ENCODE measurements at places on chromosomes 6 and 20. TPM values are rescaled to one million over a fixed set of nuclear protein-coding genes. Genes with fewer than 3 reads are reported as not detected.

Gene ULBP2
- total RNA-seq: 6.6 TPM

Gene SLC2A10
- total RNA-seq: 25.9 TPM

Gene STMND1
- total RNA-seq: not detected

Gene LIME1
- total RNA-seq: 13.6 TPM

Gene CNR1
- total RNA-seq: not detected

Gene CRISP3
- total RNA-seq: not detected

Gene ZSCAN16
- 1.2 TPM for total RNA-seq

Gene GPSM3
- total RNA-seq: 0.27 TPM

Gene TRIM10
- total RNA-seq: not detected

Gene TBC1D22B
- total RNA-seq: 8.4 TPM

Gene EPHA7
- total RNA-seq: 8.7 TPM

Gene FERMT1
- total RNA-seq: 2.6 TPM

Gene ETV7
- not detected for total RNA-seq

Gene TFAP2A
- total RNA-seq: 0.59 TPM

Gene C6orf141
- not detected for total RNA-seq

Gene DYNLT2
- 3.1 TPM for total RNA-seq

Gene CEP85L
- 18.6 TPM for total RNA-seq

Gene SLC22A7
- not detected for total RNA-seq

Gene MYLK4
- 9.4 TPM for total RNA-seq

Gene C6orf52
- 0.75 TPM for total RNA-seq

Gene RIPOR3
- total RNA-seq: 0.16 TPM

Gene THEMIS
- not detected for total RNA-seq

Gene ATP6V1G2
- 8.5 TPM for total RNA-seq

Gene XKR7
- not detected for total RNA-seq

Gene OGFR
- total RNA-seq: 29.1 TPM

All from myocyte (in vitro differentiated cells).